ENCODE measurements at places on chromosomes 5 and 9. TPM values are rescaled to one million over a fixed set of nuclear protein-coding genes. Genes with fewer than 3 reads are reported as not detected.

DNA sequence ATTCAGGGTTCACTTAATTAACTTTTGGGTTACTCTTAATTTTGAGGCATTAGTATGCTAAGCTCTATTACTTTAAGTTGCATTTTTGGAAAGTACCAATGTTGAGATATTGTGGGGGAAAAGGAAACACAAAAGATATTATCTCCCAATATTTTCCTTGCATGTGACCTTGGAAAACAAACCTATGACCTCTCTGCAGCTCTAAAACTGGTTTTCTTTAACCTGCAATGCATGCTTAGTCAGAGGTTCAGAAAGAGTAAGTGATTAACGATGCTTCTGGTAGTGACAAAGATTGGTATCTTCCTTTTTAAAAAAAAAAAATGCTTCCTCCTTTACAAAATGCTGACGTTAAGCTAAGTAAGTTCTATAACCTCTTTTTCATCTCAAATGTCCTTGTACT, 44.9 kb upstream of the CDH18 start:
- no peak for DNase-seq

The SNCAIP gene
- not detected for total RNA-seq

DNA sequence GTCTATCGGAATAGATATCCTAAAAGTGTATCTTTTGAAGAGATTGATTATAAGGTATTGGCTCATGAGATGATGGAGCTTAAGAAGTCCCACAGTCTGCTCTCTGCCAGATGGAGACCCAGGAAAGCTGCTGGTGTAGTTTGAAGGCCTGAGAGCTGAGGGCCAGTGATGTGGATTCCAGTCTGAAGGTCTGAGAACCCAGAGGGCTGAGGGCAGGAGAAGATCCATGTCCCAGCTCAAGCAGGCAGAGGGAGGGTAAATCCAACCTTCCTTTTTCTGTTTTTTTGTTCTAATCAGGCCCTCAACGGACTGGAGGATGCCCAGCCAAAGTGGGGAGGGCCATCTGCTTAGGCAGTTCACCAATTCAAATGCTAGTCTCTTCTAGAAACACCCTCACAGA, 11.0 kb upstream of the ABL1 start:
- no peak for DNase-seq

The IL3 gene
- total RNA-seq = not detected

DNA sequence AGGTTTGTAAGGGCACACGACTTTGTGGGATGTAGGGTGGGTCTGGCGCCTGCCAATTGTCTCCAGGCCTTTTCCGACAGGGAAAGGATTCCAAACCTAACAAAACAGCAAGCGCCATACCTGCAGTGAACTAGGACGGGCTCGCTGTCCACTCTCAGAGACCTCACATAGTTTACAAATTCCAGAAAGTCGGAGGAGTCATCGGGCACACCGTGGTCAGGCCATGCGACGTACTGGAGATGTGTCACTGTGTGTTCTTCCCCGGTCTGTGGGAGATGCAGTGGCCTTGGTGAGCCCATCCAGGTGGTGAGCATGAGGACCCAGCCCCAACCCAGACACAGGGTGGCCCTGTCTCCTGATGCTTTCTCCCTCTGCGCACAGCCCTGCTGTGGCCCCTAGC, 61.3 kb upstream of the EPB41L4B start:
- no peak for DNase-seq

DNA sequence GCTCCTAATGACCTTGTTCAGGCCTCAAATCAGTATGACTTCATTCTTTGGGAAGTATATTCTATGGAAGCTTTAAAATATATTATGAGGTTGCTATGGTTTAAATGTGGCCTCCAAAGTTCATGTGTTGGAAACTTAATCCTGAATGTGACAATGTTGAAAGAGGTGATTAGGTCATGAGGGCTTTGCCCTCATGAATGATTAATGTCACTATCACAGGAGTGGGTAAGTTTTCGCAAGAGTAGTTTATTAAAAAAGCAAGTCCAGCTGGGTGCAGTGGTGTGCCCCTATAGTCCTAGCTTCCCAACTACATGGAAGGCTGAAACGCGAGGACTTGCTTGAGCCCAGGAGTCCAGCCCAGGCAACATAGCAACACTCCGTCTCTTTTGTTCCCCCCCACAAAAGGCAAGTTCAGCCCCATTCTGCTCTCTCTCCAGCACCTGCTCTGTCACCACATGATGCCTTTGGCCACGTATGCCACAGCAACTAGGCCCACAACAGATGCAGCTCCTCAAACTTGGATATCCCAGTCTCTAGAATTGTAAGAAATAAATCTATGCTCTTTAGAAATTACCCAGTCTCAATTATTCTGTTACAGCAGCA, 105.3 kb downstream of the SIL1 start:
- DNase-seq = no peak

The MRPL41 gene
- 193 TPM for total RNA-seq

The ARHGEF39 gene
- total RNA-seq = 4.1 TPM

The HEMGN gene
- not detected for total RNA-seq

The FBLL1 gene
- total RNA-seq = 0.07 TPM

GRCh38 chr9:13071921-13072320, 207.6 kb downstream of the MPDZ start:
- DNase-seq = no peak

- DNase-seq = no peak
These were observed 5.4 kb upstream of the RMND5B start for GRCh38 chr5:178125253-178125906.

GRCh38 chr5:1930880-1931603, 48.3 kb upstream of the IRX4 start:
- DNase-seq = no peak

The TMEM38B gene
- total RNA-seq = 16.0 TPM

DNA sequence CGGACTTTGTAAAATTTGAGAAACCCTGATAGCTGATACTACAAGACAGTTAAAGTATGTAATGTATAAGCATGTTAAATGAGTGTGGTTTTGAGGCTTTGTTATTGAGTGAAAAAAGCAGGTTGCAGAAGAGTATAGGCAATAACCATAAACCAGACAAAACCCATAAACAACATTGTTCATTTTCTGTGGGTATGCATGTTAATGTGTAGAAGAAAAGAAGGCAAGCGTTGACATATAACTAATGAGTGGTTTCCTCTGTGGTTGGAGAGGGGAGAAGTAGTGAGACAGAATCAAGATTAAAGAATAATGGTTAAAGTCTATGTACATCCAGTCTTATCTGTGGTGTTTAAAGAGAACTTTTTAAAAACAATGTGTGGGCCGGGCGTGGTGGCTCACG, 26.2 kb downstream of the RAD23B start:
- DNase-seq = no peak

The ATP6V1G1 gene
- 162 TPM for total RNA-seq

DNA sequence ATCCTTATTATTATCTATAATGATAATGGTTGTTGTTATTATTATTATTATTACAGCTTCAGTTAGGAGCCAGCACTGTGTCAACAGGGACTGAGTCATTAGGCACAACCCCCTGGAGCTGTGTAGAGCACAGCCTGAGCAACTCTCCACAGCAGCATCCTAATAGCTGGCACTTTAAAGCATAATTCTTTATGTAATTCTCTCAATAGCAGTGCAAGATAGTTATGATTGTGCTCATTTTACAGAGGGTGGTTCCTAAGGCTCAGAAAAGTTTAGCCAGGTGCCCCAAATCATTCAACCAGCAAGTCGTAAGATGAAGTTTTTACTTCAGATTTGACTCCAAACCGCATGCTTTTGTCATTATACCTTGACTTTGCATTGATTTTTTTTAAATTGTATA, 390.3 kb downstream of the ANXA1 start:
- no peak for DNase-seq

DNA sequence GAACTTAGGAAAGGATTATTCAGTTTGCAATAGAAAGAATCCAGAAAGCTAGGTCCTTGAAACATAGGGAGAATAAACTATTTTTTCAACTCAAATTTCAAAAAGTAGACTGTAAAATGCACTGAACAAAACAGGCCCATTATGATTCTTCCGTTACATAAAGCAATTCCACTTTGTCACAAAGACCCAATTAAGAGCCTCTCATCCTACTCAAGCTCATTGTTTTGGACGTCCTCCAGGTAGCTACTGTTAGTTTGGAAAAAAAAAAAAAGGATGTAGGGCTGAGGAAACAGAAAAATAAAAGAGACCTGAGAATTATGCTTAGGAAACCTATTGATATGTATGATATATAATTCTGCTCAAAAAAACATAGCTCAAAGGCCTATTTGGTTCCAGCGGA, 74.0 kb downstream of the DIRAS2 start:
- no peak for DNase-seq

DNA sequence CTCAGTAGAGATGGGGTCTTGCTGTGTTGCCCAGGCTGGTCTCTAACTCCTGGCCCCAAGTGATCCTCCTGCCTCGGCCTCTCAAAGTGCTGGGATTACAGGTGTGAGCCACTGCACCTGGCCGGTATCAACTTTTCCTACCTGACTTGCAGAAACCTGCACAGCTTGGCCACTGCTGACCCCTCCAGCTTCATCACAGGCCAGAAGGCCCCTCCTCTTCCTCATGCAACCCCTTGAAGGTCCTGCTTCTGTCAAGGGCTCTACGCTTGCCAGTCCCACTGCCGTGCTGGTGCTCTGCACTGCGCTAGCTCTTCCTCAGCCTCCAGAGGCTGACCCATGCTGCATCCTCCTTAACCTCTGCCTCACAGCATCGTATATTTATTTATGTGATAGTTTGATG, 32.5 kb upstream of the RNU6ATAC start:
- no peak for DNase-seq

- DNase-seq = peak; percentile 90
These were observed at the start of the genes GFM2 and NSA2 for GRCh38 chr5:74766849-74767578. Gene GFM2 (minus strand): TSS chr5:74767117. CDS start chr5:74763742, 3,375 bp downstream. Gene NSA2 (plus strand): TSS chr5:74767249. CDS start chr5:74767361, 112 bp downstream.

DNA sequence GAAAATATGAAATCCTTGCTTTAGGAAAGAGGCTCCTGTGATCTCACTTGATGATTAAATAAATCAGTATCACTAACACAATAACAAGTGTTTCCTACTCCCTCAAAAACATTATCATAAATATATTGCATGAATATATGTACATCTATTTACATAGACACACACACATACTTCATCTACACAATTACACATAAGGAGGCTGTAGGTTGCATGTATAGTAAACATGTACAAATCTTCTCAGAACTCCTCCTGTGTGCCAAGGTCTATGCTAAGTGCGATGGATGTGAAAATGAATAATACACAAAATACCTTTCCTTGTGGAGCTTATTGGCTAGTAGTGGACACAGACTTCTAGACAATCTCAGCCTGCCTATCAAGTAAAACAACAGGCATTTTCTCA, 239.9 kb downstream of the AGTPBP1 start:
- no peak for DNase-seq

- no peak for DNase-seq
These were observed 127.3 kb upstream of the GRHPR start for GRCh38 chr9:37295178-37295577.

The ELAVL2 gene
- total RNA-seq = 10.9 TPM
